Activated T-cell treated with anti-CD3 and anti-CD28 coated beads for 24 hours (primary cell): ENCODE measurements at places on chromosomes 4 and X.

GRCh38 chr4:107683873-107684272, 36.2 kb downstream of the PAPSS1 start:
- no peak for DNase-seq

- no peak for DNase-seq
Measured at GRCh38 chrX:44317181-44317580, 26.3 kb downstream of the EFHC2 start.

GRCh38 chrX:114650351-114650750, 66.5 kb downstream of the HTR2C start:
- no peak for DNase-seq

- DNase-seq, result no peak
Measured at GRCh38 chrX:8273451-8273895, 102.4 kb upstream of the VCX2 start.

GRCh38 chrX:135557344-135557743, 36.9 kb downstream of the INTS6L start:
- DNase-seq, result no peak

- peak; percentile 26 for DNase-seq
Measured at GRCh38 chr4:108512615-108513505, 107.5 kb upstream of the RPL34 start.

DNA sequence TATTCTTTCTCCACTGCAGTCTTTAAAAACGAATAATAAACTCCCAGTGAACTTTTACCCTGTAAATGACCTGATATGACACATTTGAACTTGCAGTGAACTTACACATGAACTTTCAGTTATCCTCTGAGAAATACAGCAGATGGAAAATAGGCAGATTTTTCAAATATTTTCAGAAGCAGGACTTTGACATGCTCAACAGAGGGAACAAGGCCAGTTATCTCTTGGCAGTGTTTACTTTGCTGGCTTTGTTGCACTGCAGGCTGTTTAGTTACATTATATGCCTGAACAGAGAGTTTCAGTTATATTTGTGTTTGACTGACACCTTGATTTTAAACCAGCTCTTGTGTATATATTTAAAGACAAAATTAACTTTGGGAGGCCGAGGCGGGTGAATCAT, 47.6 kb upstream of the FGG start:
- no peak for DNase-seq
